Stimulated activated effector memory CD8-positive, alpha-beta T cell treated with anti-CD3 and anti-CD28 coated beads, Interleukin-12 subunit alpha, Interleukin-12 subunit beta, amount 100 ng/mL, for 72 hours (primary cell): ENCODE measurements at places on chromosomes 6 and 20.

- DNase-seq, result no peak
Measured at GRCh38 chr6:7921632-7922092, 11.1 kb upstream of the TXNDC5 start.

GRCh38 chr6:129181001-129181400 is 298.1 kb downstream of the LAMA2 start:
- no peak for DNase-seq

- DNase-seq, result no peak
Measured at GRCh38 chr6:43178951-43179830, 2.8 kb upstream of the CUL9 start.

DNA sequence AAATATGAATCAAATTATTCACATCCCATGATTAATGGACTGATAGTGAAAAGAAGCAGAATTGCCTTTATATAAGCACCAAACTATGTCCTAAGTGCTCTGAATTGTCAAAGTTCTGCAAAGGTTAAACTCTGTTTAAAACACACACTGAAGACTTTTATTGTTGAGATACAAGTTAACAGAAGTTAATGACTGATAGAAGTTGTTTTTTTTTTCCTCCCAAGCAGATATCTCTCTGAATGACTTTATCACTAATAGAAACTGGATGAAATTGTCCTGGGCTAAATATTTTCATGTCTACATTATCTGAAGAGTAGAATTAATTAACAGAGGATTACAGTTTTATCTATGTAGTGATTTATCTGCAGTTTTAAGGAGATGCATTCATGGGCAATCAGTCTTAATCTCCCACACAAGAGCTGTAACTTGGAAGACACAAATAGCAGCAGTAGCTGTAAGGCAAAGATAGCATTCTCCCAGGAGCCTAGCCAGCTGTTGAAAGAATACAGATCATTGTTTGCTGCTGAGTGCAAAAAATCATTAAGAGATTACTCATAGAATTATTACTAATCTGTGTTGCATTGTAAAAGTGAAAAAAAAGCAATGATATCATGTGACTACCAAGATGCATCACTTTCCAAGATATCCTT is 49.9 kb downstream of the BMP5 start:
- no peak for DNase-seq

DNA sequence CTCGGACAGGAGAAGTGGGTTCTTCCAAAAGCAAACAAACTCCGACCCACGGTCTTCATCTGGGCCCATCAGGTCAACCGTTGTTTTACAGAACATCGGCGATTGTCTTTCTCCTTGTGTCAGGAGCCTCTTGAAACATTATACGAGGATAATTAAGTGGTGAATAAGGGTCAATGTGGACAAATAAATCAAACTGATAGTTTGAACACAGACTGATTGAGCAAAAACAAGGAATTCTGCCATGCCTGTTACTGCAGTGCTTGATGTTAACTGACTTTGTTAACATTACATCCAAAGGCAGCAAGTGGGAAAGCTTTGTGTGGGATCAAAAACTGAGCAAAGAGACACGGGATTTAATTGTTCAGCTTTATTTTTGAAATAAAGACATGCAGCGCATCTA is 101.1 kb upstream of the IFNGR1 start:
- no peak for DNase-seq

- no peak for DNase-seq
Measured at GRCh38 chr6:9801249-9801754, 613.6 kb downstream of the TFAP2A start.

GRCh38 chr20:53921443-53921973 is 148.9 kb downstream of the BCAS1 start:
- no peak for DNase-seq

- no peak for DNase-seq
Measured at GRCh38 chr6:65818576-65818975, 111.5 kb upstream of the EYS start.

DNA sequence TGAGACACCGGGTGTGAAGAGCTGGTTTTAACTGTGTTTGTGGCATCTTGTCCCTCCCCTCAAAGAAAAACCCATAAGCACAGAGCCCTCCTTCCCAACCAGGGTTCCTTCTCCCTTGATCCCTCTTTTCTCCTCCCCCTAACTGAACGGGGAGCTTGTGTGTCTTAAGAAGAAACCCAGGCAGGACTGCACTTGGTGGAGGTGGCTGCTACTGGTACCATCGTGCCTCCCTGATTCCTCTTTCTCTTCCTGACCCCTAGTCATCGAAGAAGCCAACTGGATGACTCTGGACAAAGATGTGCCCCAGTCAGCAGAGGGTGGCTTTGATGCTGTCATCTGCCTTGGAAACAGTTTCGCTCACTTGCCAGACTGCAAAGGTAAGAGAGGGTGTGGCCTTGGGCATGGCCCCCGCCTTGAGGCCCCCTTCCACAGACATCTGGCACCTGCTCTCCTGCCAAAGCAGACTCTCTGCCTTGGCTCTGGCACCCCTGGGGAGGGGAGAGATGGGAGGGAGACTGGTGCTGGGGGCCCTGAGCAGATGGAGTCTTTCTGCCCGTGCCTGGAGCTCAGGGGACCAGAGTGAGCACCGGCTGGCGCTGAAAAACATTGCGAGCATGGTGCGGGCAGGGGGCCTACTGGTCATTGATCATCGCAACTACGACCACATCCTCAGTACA is 2.1 kb downstream of the GNMT start:
- no peak for DNase-seq

DNA sequence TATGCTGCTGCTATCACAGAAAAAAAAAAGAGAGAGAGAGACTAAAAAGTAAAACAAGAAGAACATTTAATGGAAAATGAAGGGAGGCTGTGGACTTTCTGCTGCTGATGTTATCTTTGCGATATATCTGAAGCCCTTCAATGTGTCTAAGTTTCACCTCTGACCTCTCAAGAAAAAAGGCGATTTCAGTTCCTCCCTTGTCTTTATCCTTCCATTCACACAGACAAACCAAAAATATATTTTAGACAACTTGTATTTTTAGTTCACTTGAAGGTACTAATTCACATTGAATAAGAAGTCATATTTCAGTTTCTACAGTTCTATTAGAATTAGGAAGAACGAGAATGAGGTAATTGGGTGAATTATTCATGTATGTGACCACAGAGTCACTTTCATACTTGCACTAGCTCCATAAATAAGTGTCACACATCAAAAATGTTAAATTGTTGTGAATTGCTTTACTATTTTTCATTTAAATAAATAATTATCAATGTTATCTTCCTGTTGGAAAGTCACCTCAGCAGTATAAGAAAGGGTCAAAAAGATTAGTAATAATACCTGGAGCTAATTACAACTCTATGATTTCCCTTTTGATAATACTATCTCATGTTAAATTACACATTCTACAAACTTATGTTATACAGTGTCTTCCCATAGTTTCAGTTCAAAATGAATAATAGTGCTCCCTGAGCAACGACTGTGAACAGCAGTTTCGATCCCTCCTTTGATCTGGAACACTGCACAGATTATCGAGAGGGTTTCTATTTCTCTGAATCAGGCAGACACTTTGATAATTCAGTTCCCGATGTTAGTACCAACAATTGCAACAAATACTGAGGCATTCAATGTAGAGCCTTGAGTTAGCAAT is 85.2 kb upstream of the PLCB4 start:
- DNase-seq, result no peak

- DNase-seq, result no peak
Measured at GRCh38 chr6:5034328-5034727, 30.5 kb upstream of the RPP40 start.

DNA sequence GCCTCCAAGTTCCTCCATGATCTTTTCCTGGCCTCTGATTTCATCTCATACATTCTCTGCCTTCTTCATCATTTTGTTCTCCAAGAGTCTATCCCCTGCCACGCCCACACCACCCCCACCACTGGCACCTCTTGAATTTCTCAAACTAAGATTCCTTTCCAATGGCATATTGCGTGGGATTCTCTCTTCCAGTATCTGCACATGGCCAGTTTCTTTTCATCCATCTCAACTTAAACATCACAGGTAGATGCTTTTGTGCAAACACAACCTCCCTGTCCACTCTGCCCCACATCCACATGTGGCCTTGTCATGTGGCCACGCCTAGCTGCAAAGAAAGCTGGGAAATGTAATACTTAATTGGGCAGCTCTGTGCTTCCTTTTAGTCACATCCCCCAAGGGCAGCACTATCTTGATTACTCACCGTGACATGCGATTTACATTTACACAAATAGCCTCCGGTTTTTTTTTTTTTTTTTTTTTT is 33.4 kb upstream of the ZMYND8 start:
- DNase-seq, result no peak

DNA sequence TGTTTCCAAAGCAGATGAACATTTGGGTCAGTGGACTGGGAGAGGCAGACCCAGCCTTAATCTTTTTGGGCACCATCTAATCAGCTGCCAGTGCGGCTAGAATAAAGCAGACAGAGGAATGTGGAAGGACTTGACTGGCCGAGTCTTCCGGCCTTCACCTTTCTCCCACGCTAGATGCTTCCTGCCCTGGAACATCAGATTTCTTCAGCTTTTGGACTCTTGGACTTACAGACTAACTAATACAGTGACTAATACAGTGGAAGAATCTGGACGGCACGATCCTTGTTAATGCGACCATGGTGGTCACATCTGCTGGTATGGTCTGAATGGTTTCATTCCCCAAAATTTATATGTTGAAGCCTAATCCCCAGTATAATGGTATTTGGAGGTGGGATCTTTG is 122.6 kb upstream of the NXT1 start:
- peak; percentile 13 for DNase-seq

GRCh38 chr20:41655962-41656618 is 37.9 kb upstream of the CHD6 start:
- no peak for DNase-seq

GRCh38 chr6:104118274-104118673 is 741.4 kb downstream of the HACE1 start:
- DNase-seq, result no peak

- no peak for DNase-seq
Measured at GRCh38 chr6:108699290-108700041, 138.7 kb downstream of the FOXO3 start.

- no peak for DNase-seq
Measured at GRCh38 chr20:50536333-50536732, 26.1 kb downstream of the PTPN1 start.

GRCh38 chr6:41531591-41532582 is 14.3 kb upstream of the FOXP4 start:
- peak; percentile 89 for DNase-seq

GRCh38 chr6:45969883-45970282 is 45.8 kb downstream of the CLIC5 start:
- DNase-seq, result no peak

DNA sequence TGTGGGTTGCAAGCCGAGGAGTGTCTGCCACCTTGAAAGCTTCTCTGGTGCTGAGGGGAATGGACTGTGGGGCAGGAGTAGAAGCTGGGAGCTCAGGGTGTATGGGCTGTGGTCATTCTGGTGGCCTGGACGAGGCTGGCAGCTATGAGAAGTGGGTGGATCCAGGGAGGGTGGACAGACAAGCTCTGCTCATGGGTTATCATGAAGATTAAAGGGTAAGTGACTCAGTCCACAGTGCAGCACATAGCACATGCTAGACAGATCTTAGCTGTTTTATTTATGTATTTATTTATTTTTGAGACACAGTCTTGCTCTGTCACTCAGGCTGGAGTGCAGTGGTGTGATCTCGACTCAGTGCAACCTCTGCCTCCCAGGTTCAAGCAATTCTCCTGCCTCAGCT is 13.8 kb downstream of the RSPO4 start:
- DNase-seq, result no peak

- no peak for DNase-seq
Measured at GRCh38 chr6:13038315-13038714, 290.0 kb downstream of the TBC1D7 start.

- no peak for DNase-seq
Measured at GRCh38 chr6:100261486-100261885, 203.2 kb downstream of the SIM1 start.

- DNase-seq, result no peak
Measured at GRCh38 chr6:37524025-37524969, 24.6 kb upstream of the CCDC167 start.

GRCh38 chr6:113338644-113339043 is 518.5 kb upstream of the MARCKS start:
- DNase-seq, result no peak

DNA sequence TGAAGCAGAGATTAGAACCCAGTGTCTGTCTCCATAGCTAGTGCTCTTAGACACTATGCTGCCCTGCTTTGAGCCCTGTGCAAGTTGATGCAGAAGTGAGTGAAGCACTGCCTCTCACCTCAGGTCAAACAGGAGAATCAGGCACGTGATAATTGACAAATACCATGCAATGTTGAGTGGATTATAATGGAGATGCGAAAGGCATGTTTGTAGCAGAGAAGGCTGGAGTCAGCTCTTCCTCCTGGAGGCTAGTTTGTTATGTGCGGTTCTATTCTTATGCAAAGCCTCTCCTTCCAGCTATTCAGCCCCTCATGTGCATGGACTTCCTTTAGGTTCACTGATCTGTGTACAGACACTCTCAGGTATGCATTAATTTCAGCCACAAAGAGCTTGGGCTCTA is 108.5 kb downstream of the MANEA start:
- DNase-seq, result no peak

DNA sequence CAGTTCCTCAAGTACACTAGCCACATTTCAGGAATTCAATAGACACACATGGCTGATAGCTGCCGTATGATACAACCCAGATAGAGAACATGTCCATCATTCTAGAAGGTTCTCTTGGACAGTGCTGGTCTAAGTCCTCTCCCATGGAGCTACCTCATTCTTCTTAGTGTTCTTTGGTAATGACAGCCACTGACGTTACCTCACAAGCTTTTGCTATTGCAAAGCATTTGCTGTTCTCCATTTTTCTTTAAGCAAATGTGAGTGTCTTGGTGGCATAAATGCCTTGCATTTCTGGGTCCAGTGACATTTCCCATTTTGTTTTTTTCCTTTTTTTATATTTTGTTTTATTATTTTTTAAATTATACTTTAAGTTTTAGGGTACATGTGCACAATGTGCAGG is 8.3 kb upstream of the CEBPB start:
- no peak for DNase-seq

DNA sequence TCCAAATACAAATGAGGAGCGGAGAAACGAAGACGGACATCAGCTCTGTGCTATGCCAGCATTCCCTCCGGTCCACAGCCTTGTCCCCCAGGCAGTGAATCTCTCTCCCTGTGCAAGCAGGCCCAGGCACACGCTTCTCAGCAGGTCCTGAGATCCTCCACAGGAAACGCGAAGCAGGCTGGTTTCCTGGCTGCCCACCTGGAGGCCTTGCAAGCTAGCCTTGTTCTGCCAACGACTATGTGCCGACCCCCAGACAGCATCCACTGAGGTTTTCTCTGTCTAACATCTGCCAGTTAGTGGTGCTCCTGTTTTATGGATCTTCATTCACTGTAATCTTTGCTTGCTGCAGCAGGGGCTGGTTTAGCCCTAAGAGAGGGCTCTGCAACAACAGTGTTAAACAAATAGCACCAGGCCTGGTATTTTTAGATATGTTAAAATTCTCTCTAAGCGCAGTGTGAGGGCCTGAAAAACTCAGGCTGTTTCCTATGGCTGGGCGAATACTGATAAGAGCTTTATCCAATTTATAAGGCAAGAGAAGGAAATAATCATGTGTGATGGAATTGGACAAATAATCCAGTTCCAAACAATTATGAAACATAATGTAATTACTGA is 386.0 kb upstream of the ARID1B start:
- no peak for DNase-seq
